MG63 (cell line): ENCODE measurements at places on chromosomes 13 and 19. TPM values are rescaled to one million over a fixed set of nuclear protein-coding genes. Genes with fewer than 3 reads are reported as not detected.

SULT2A1 gene
- total RNA-seq: not detected in 2 replicates

ZNF546 gene
- total RNA-seq: 2.2 and 5.7 TPM in 2 replicates

ZNF20 gene
- 7.5 and 36.6 TPM in 2 replicates for total RNA-seq

TNFSF11 gene
- total RNA-seq: not detected in 2 replicates

IRS2 gene
- total RNA-seq: 0.33 and 0.35 TPM in 2 replicates

BEST2 gene
- total RNA-seq: 0.30 TPM in 1 of 2 replicates, not detected in the other

A1BG gene
- total RNA-seq: 29.0 TPM in 1 of 2 replicates, not detected in the other

EFNB2 gene
- 2.3 and 3.6 TPM in 2 replicates for total RNA-seq

NFIX gene
- total RNA-seq: 53.9 and 78.0 TPM in 2 replicates

YJU2 gene
- total RNA-seq: 13.6 and 26.1 TPM in 2 replicates

ZNF256 gene
- total RNA-seq: 1.1 and 3.2 TPM in 2 replicates

ZNF579 gene
- total RNA-seq: 7.2 and 8.6 TPM in 2 replicates

CCDC169 gene
- total RNA-seq: 0.07 and 0.47 TPM in 2 replicates

LHB gene
- total RNA-seq: not detected in 2 replicates

ARHGAP35 gene
- 7.8 and 14.7 TPM in 2 replicates for total RNA-seq

PRRG2 gene
- 0.20 TPM in 1 of 2 replicates, not detected in the other for total RNA-seq

CGB3 gene
- total RNA-seq: not detected in 2 replicates

IGFL1 gene
- not detected in 2 replicates for total RNA-seq

VAV1 gene
- total RNA-seq: 0.63 TPM in 1 of 2 replicates, not detected in the other

KLK10 gene
- 1.5 and 7.0 TPM in 2 replicates for total RNA-seq

PLIN5 gene
- not detected in 2 replicates for total RNA-seq

PEAK3 gene
- total RNA-seq: not detected in 2 replicates

PSG7 gene
- not detected in 2 replicates for total RNA-seq

ZNF728 gene
- total RNA-seq: not detected in 2 replicates

MBD3L3 gene
- total RNA-seq: not detected in 2 replicates

TIMM29 gene
- total RNA-seq: 29.3 and 39.2 TPM in 2 replicates

GJB2 gene
- total RNA-seq: 0.13 TPM in 1 of 2 replicates, not detected in the other

CNFN gene
- total RNA-seq: not detected in 2 replicates

CEACAM8 gene
- total RNA-seq: not detected in 2 replicates

ITGBL1 gene
- total RNA-seq: 9.4 and 11.6 TPM in 2 replicates

CACNA1A gene
- total RNA-seq: 0.56 and 3.2 TPM in 2 replicates

RGCC gene
- 1.7 TPM in 1 of 2 replicates, not detected in the other for total RNA-seq

EDDM13 gene
- not detected in 2 replicates for total RNA-seq

SSC5D gene
- total RNA-seq: 1.4 TPM in 1 of 2 replicates, not detected in the other

FPR3 gene
- total RNA-seq: not detected in 2 replicates

AMER2 gene
- not detected in 2 replicates for total RNA-seq

DMWD gene
- 30.4 and 48.0 TPM in 2 replicates for total RNA-seq
